ENCODE measurements at places on chromosomes 3 and 15.

- no peak for DNase-seq
These were observed 66.8 kb upstream of the BLM start for GRCh38 chr15:90650117-90650955.

- no peak for DNase-seq
These were observed 144.2 kb upstream of the ARHGEF26 start for GRCh38 chr3:153976891-153977554.

- no peak for DNase-seq
These were observed 30.7 kb downstream of the SEMA7A start for GRCh38 chr15:74402873-74403587.

- DNase-seq, result no peak
These were observed 56.0 kb downstream of the RFX7 start for GRCh38 chr15:56187665-56188064.

DNA sequence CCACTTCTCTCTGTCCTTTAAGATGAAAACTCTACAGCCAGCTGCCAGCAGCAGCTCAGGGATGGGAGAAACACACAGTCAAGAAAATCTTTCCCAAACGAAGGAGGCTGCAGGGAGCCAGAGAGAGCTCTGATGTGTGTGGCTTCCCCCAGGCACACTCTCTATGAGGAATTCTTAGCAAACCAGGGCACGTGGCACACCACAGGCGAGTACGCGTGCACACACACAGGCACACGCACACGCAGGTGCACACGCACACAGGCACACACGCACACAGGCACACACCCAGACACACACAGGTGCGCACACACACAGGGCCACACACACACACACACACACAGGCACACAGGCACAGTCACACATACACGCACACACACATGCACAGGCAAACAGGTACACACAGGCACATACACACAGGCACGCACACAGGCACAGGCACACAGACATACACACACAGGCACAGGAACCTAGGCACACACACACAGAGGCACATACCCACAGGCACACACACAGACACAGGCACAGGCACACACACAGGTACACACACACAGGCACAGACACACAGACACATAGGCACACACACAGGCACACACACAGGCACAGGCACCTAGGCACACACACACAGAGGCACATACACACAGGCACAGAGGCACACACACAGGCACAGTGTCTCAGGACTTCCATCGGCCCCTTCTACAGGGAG lies 91.5 kb upstream of the ATP2B2 start:
- DNase-seq, result no peak

DNA sequence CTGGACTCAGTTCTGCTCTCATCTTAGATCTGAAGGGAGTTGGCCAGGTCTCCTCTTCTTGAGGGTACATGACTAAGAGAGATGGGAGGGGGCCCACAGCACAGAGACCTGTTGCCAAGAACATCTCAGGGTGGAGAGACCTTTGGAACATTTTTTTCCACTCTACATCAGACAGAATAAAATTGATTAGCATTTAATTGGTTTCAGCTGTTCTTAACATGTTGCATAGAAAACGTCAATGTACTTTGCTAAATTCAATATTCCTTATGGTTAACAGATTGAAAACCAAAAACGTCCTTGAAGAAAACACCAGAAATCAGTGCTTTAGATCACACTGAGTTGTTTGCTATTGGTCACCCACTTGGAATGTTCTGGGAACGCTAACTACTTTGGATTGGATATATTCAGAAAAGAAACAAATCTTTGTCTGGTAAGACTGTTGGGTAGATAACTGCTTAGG lies 36.4 kb upstream of the FSTL1 start:
- no peak for DNase-seq

GRCh38 chr15:68986322-68986721 lies 28.2 kb upstream of the NOX5 start:
- DNase-seq, result no peak
